Stomach (tissue), 19 donors: ENCODE measurements at places on chromosomes 11 and 22. TPM values are rescaled to one million over a fixed set of nuclear protein-coding genes. Genes with fewer than 3 reads are reported as not detected.

Gene SLC22A8
- total RNA-seq = not detected

Gene TSPAN18
- total RNA-seq = 60.3 TPM

Gene APOL6
- total RNA-seq = 10.5 TPM

DNA sequence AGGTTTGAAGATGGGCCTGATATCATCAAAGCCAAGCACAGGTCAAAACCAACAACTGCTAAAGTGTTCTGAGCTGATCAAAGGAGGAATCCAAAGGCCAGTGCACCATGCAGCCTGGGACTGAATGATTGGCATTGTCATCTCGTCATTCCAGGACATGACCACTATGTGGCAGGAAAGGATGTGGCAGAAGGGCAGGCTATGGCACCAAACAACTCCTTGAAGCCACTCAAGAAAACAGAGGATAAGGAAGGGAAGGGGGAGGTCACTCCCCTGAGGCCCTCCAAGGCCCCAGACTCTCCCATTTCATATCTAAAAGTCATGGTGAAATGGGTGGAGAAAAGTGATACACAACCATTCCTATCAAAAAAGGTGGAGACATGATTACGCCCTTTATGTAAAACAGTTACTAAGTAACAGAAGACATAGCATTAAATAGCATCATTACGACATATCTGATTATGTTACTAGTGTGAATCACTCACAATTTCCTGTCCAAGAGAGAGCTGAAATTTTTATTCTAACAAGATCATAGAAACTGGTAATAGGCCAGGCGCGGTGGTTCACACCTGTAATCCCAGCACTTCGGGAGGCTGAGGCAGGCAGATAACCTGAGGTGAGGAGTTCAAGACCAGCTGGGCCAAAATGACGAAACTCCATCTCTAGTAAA lies 49.3 kb downstream of the AHNAK start:
- DNase-seq = peak; percentile 28

GRCh38 chr11:68594123-68594522 lies 90.2 kb upstream of the GAL start:
- DNase-seq = no peak

DNA sequence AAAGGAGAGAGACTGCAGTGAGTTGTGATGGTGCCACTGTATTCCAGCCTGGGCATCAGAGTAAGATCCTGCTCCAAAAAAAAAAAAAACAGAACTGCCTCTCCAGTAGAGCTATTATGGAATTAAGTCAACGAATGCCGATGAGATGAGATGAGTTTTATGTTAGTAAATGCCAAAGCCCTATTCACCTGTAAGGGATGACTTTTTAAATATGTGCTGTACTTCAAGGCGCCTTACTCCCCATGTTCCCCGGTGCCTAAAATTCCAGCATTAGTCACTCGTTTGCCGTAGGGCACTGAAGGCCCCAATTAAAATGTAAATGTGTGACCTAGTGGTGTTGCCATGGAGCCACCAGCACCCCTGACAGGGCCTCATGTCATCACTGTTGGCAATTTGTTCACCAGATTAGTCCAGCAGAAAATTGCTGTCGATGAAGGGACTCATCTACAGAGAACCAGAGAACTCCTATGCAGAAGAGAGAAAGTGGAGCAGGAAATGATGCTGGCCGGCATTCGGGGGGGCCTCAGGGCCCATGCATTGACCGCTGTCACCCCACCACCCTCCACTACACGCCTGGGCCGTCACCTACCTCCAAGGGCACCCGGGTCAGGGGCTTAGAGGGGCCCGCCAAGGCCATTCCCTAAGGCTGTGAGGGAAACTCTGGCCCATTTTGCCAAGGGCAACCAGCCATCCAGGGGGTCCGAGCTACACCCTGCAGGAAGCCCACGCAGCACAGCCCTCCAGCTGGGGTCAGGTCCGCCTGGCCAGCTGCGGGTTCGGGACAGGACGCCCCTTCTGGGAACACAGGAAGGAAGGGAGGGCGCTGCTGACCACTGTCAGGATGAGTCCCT lies 17.8 kb downstream of the LIF start:
- no peak for DNase-seq

DNA sequence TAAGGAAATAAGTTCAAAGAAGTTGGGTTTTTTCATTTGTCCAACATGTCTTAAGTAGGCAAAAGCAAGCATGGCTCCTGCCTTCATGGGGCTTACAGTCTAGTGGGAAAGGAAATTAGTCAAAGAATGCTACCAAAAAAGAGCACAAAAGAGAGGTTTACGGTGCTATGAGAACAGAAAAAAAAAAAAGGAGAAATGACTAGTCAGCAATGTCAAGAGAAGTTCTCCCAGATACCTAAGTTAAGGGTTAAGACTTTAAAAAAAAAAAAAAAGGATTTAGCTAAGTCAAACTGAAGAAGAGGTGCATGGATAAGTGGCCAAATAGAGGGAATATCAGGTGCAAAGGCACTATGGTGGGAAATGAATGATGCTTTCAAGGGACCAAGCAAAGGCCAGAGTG lies 29.3 kb downstream of the SERGEF start:
- no peak for DNase-seq

DNA sequence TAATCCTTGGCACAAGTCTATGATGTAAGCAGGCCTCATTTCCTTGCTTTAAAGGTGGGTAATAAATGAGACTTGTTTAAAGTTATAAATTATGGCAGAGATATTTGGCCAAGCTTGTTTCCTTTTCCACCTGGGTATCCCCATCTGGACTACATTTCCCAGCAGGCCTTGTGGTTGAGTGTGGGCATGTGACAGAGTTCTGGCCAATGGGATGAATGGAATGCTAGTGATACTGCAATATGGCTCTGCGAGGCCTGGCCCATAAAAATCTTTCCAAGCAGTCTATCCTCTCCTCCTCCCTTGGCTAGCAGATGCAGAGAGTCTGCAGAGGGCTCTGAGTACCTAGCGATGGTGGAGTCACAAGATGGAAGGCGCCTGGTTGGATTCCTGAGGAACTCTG lies 102.5 kb downstream of the TIMP3 start:
- DNase-seq = peak; percentile 74

DNA sequence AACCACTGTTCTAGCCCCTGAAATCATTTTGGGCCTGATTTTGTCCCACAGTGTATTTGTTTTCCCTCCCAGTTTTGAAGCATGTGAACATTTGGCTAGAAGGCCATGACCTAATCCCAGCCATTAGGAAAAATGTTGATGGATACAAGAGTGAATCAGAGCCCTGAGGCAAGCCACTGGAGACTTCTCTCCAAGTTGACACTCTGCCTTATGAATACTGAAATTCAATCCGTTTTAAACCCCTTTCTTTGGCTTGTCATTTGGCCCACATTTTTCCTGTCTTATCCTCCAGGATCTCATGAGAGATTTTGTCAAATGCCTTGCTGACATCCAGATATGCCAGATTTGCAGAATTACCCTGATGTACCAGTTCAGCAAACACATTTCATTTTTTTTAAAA lies 158.8 kb downstream of the FAT3 start:
- DNase-seq = no peak

- no peak for DNase-seq
Measured at GRCh38 chr11:66473608-66474515, 6.4 kb upstream of the DPP3 start.
